ENCODE measurements at places on chromosomes 12 and 14. TPM values are rescaled to one million over a fixed set of nuclear protein-coding genes. Genes with fewer than 3 reads are reported as not detected.

HPD gene
- not detected for total RNA-seq

LHX5 gene
- not detected for total RNA-seq

TPH2 gene
- not detected for total RNA-seq

ITGB7 gene
- 1.6 TPM for total RNA-seq

SIX6 gene
- total RNA-seq = not detected

MYF5 gene
- 28.2 TPM for total RNA-seq

LBHD2 gene
- total RNA-seq = not detected

CPSF6 gene
- total RNA-seq = 35.5 TPM

GSKIP gene
- total RNA-seq = 10.4 TPM

ASB2 gene
- 16.2 TPM for total RNA-seq

LPAR5 gene
- total RNA-seq = 1.0 TPM

OR4E2 gene
- total RNA-seq = not detected

All from skeletal muscle tissue (tissue), 5 donors.